ENCODE measurements at places on chromosomes 1 and 21.

DNA sequence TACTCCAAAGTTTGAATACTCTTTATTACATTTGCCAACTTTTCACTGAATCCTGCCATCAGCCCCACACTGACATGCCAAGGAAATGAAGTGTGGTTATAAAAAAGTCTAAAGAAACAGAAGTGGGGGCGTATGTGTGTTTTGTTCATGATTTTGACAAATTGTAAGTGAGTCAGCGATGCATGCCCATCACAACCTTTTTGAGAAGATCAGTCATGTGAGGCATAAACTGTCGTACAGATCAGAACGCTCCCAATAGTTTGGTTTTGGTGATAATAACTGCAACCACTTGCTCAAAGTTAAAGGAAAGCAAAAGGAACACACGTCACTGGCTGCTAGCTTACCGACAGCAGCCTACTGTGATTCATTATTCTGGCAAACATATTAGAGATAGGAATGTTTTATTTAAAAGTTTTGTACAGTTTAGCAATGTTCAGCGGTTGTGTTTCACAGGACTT lies 95.6 kb downstream of the RGS2 start:
- DNase-seq, result no peak

GRCh38 chr1:186799689-186800054 lies 29.1 kb upstream of the PLA2G4A start:
- no peak for DNase-seq

DNA sequence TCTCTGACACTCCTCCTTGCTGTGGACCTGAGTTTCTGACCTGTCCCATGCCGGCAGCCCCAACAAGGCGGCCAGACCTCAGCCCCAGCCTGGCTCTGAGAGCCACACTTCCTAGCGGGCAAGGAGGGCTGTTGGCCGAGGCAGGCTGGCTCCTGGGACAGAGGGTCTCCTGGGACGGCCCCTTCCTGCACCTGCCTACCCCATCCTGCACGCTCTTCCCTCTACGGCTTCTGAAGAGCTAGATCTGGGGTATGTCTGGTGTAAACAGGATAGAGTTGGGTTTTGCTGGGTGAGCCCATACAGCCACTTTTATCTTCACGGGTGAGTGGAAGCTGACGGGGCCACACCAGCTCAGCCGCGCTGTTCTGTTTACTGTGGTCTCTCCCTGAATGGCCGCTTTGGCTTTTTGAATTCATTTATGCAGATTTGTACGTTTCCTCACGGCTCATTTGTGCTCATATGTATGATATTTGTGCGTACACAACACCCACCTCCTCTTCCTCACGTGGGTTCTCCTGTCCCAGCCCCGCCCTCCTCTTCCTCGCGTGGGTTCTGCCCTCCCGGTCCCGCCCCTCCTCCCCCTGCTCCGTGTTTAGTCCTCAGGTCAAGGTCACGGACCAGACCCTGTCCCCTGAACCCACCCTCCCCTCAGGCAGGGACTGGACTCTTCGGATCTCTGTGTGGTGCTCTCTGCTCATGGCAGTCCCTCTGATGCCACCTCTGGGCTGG lies 34.7 kb upstream of the POFUT2 start:
- DNase-seq, result peak; percentile 41

- peak; percentile 37 for DNase-seq
Measured at GRCh38 chr1:152112101-152112884, 3.0 kb downstream of the TCHH start.

- no peak for DNase-seq
Measured at GRCh38 chr1:34156739-34157138, 8.3 kb downstream of the CSMD2 start.

DNA sequence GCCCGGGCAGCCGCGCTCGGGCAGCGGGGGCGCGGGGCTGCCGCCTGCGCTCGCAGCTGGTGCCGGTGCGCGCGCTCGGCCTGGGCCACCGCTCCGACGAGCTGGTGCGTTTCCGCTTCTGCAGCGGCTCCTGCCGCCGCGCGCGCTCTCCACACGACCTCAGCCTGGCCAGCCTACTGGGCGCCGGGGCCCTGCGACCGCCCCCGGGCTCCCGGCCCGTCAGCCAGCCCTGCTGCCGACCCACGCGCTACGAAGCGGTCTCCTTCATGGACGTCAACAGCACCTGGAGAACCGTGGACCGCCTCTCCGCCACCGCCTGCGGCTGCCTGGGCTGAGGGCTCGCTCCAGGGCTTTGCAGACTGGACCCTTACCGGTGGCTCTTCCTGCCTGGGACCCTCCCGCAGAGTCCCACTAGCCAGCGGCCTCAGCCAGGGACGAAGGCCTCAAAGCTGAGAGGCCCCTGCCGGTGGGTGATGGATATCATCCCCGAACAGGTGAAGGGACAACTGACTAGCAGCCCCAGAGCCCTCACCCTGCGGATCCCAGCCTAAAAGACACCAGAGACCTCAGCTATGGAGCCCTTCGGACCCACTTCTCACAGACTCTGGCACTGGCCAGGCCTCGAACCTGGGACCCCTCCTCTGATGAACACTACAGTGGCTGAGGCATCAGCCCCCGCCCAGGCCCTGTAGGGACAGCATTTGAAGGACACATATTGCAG lies 3.0 kb downstream of the ARTN start:
- DNase-seq, result no peak

DNA sequence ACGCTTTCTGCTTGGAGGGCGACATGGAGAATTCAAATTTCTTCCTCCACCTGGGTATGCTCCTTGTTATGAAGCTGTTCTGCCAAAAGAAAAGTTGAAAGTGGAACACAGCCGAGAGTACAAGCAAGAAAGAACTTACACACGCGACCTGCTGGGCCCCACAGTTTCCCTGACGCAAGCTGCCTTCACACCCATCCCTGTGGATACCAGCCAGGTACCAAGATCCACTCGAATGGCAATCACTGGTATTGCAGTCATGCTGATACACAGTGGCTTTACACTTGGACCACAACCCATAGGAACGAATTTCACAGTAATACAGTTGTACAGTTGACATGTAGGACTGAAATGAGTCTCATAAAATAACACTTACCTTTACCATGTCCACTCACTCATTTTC lies 387.4 kb downstream of the ZP4 start:
- DNase-seq, result no peak
